OCI-LY7 (cell line): ENCODE measurements at places on chromosomes 2 and 18.
A peak's percentile ranks its signal among the peaks of the same experiment; 100 is the strongest.

GRCh38 chr18:10950876-10951630 is 198.3 kb downstream of the PIEZO2 start:
- peak; percentile 88 for DNase-seq

DNA sequence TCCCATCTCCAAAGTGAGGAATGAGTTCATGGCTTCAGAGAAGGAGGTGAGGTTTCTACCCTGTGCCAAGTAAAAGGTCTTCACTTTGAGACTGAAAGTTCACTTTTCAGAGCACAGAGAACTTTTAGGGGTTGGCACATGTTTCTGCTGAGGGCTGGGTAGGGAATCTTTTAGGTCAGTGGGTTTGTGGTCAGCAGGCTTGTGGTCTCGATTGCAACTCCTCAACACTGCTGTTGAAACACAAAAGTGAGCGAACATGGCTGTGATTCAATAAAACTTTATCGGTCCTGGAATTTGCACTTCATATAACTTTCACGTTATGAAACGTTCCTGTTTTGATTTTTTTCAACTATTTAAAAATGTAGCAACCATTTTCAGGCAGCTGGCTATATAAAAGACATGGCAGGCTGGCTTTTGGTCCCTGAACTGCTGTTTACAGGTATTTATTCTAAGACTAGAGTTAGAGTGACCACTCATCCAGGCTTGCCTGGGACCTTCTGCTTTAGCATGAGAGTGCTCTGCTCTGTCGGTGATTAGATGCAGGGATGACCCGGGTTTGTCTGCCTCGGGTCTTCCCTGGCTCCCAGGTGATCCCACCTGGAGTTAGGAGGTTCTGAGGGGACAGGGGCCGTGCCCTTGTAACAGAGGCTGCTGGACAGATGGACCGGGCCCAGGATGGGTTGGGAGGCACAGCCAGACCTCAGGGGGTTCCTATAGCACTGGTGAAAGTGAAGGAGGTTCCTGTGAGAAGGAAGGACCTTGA is 62.7 kb upstream of the TAF1B start:
- DNase-seq: no peak

- DNase-seq: peak; percentile 79
These were observed 384.5 kb downstream of the MTX2 start for GRCh38 chr2:176653479-176654443.

GRCh38 chr18:62852851-62853250 is 137.5 kb downstream of the PHLPP1 start:
- no peak for DNase-seq

GRCh38 chr18:25289001-25289631 is 62.9 kb downstream of the ZNF521 start:
- no peak for DNase-seq

DNA sequence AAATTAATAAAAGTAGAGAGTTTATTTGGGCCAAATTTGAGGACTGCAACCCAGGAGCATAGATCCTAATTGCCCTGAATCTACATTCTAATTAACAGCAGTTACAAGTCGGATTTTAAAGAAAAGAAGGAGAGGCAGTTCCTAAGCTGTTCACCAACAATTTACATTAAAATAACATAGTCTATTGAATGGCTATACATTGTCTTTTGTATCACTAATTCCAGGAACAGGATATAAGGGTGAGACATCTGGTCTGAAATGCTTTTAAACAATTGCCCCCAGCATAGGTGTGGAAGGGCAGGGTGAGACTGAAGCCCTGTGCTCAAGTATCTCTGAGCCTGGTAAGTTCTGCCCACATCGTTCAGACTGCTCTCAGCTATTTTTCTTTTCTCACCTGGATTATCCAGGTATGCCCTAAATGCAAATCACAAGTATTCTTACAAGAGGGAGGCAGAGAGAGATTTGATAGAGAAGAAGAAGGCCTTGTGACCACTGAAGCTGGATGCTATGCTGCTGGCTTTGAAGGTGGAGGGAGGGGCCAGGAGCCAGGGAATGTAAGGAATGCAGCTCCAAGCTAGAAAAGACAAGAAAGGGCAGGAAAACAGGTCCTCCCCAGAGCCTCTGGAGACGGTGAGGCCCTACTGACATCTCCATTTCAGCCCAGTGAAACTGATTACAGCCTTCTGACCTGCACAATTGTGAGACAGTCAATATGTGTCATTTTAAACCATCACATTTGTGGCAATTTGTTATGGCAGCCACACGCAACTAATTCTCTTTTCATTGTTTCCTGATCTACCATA is 189.4 kb upstream of the ARL4C start:
- no peak for DNase-seq

DNA sequence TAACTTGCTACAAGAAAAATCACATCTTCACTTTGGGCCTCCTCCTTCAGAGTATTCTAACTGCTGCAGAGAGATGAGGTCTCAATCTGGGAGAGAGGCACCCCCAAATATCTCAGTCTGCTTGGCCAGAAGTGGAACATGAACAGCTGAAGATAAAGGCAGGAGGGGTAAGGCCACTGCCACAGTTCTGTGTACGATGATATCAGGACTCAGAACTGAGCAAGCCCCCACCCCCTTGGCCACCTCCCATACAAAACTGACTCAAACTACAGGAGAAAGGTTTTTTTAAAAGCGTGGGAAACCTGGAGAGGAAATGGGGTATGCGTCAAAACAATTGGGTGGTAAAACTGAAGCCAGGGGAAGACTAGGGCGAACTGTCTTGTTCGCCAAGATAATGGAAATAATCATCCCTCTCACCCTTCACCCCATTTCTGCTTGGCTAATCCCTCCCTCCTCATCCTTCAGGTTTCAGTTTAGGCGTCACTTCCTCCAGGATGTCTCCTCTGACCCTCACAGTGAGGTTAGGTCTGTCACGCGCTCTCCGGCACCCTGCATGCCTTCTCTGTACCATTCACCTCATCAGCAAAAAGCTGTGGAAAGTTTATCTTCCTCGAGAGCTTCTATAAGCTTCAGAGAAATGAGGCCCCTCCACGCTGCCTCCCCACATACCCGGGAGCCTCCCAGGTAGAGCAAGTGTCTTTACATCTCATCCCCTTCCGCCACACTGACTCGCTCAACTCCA is 64.4 kb downstream of the SFXN5 start:
- no peak for DNase-seq

GRCh38 chr2:219551441-219552381 is 7.9 kb downstream of the TMEM198 start:
- DNase-seq: no peak

GRCh38 chr2:15561574-15562344 is 625 bp upstream of the NBAS start:
- peak; percentile 12 for DNase-seq

DNA sequence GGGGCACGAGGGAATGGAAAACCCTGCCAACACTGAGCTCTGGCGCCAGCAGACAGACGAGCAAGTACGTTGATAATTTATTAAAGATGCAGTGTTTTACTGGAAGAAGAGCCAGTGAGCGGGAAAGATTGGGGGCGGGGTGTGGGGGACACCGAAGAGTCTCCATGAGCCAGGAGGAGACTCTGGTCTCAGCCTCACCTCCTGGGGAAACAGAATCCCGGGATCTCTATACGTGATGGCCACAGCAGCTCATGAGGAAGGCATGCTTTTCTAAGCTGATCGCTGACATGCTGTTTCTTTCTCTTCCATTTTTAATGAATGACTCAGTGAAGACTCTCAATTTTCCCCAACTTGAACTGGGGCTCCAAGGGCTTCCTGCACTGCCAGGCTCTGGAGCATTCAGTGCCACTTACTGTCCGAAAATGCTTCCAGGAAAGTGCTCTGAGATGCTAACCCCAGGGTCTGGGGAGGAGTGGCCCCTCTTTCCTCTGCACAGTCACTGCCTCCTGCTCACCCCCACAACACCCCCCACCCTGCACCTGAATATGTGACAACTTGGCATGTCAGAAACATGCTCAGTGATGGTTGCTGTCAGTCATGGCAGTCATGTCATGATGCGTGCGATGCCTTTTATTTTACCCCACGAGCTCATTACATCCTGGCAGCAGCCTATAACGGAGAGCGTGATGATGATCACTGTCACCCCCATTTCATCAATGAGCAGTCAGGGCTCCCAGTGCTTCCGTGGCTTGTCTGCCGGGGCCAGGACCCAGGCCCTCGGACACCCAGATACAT is 164.2 kb upstream of the CAPN13 start:
- DNase-seq: no peak

DNA sequence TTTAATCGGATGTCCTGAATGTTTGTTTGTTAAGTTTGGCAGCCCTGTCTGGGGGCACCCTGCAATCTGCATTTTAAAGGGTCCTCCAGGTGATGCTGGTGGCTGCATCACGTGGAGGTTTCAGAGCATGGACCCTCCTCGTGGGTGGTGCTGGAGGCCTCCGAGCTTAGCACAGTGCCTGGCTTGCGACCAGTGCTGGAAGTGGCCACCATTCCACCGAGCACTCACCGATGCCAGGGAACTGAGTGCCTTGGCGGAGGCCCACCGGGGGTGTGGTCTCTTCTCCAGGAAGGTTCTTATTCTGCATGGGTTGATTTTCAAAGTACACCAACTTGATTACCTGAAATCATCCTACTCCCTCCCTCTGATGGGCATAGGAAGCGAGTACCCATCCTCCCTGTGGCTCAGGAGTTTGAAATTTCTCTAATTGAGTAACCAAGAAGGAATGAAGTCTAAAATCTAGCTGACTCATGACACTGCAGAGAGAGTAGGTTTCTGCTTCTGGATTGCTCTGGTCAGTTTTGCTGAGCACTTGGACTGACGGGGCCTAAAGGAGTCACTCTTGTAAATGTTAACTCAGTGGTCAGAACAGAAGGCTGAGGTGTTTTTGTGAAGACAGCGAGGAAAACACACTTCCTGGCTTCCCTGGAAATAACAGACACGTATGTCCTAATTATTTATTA is 58.1 kb upstream of the SLC66A3 start:
- DNase-seq: no peak

DNA sequence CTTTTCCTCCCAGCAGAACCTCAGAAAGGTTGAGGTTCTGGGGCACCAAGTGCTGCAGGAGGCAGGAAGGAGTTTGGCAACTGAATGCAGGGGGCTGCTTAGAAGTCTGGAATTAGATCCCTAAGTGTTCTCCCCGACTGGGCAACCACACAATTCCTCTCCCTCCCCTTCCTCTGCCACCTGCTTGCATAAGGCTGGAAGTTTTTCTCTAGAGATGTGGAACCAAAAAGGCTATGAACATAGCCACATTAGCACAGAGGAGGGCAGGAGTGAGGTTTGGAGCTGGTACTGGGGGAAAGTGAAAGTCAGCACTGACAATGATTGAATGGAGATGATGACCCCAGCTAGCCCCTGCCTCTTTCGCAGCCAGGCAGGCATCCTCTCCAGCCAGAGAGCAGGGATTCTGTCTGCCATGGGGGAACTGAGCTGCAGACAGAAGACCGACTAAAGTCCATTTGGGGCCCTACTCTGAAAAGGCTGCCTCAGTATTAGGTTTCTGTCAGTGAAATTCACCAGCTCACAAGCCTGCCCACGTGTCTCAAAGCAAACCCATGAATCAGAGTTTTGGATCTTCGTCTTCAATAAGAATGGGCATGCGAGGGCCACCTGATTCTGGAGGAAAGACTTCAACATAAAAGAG is 87.9 kb upstream of the ITGA6 start:
- DNase-seq: no peak

GRCh38 chr2:60550178-60550983 is 3.1 kb downstream of the BCL11A start:
- peak; percentile 91 for DNase-seq

GRCh38 chr2:46334389-46335271 is 37.4 kb downstream of the EPAS1 start:
- DNase-seq: no peak

- DNase-seq: no peak
These were observed 40.9 kb downstream of the TMEM247 start for GRCh38 chr2:46520130-46520711.

DNA sequence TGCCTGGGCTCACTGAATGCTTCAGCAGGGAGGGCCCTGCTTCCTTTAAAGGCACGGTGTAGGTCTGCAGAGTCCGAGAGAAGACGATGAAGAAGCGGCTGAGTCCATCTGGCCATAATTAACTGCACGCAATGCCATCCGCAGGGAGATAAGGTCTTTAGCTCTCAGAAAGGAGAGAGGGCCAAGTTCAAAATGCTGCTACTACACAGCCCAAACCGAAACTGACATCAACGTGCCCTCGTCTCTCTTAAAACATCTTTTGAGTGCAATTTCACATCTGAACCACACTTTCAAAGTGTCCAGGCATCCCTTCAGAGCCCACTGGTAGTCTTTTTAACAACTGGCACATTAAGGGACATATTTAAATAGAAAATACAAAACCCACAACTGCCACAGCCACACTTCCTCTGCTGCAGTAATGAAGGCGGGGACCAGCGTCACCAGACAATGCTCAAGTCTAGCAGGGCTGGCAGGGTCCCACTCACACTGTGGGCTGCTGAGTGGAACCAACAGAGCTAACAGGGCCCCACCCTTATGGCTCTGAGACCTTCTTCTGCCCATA is 35.8 kb downstream of the ST3GAL5 start:
- peak; percentile 25 for DNase-seq

- no peak for DNase-seq
These were observed 6.5 kb downstream of the EFEMP1 start for GRCh38 chr2:55917117-55917516.

DNA sequence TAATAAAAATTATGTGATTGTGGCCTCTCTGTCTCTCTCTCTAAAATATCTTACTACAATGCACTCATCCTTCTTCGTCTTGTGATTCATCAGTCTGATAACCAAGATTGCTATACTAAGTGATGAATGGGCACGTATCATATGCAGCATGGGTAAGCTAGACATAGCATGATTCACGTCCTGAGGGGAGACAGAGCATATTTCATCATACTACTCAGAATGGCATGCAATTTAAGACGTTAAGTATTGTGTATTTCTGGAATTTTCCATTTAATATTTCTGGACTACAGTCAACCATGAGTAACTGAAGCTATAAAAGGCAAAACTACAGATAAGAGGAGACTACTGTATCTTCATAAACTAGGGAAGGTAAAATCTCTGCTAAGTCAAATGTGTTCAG is 97.0 kb upstream of the CD226 start:
- DNase-seq: no peak

DNA sequence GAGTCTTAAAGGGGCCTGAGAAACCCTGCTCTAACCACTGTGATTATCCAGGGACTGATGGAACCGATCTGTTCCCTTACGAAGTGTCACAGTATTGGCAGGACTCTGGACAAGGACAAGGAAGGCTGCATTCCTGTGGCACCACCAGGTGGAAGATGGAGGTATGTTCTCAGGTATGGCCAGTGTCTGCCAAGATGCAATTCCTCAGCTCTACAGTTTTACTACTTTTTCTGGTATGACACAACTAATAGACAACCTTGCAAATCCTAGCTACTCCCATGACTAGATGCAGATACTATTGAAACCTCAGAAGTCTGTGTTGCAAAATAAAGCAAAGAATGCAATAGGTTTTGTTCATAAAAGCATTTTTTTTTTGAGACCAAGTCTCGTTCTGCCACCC is 14.6 kb downstream of the RAB31 start:
- peak; percentile 12 for DNase-seq

DNA sequence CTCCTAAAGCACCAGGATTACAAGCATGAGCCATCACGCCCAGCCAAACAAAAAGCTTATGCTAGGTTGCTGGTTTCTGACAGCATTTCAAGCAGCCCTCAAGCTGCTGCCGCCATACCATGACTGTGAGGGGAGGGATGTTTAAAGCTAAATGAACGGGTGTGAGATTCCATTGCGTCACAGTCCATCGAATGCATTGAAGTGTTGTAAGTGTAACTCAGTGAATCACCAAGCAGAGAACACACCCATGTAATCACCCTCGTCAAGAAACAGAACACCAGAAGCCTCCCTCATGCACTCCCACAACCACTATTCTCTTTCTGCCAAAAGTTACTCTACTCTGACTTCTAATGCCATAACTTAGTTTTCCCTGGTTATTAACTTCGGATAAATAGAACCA is 32.8 kb upstream of the MC5R start:
- DNase-seq: no peak

- DNase-seq: no peak
These were observed 24.7 kb downstream of the SNORC start for GRCh38 chr2:232894746-232895145.
